ENCODE measurements at places on chromosomes 6 and 20. TPM values are rescaled to one million over a fixed set of nuclear protein-coding genes. Genes with fewer than 3 reads are reported as not detected.

The ISM1 gene
- total RNA-seq = 3.0 TPM

The PGC gene
- not detected for total RNA-seq

The EBF4 gene
- total RNA-seq = 3.3 TPM

The TTPAL gene
- 20.7 TPM for total RNA-seq

The EYA4 gene
- not detected for total RNA-seq

The TRIM15 gene
- total RNA-seq = 0.25 TPM

The HUS1B gene
- 1.4 TPM for total RNA-seq

The MAVS gene
- 40.5 TPM for total RNA-seq

The HTR1B gene
- total RNA-seq = not detected

The FERMT1 gene
- total RNA-seq = 0.75 TPM

The OOEP gene
- total RNA-seq = 0.84 TPM

The PNPLA1 gene
- total RNA-seq = not detected

The IL20RA gene
- not detected for total RNA-seq

The TMC2 gene
- not detected for total RNA-seq

The GMDS gene
- 24.2 TPM for total RNA-seq

The ARFGEF3 gene
- 0.11 TPM for total RNA-seq

The CD40 gene
- 0.43 TPM for total RNA-seq

The C2 gene
- 1.5 TPM for total RNA-seq

The RGS17 gene
- not detected for total RNA-seq

The AVP gene
- total RNA-seq = not detected

The ZDHHC14 gene
- 6.8 TPM for total RNA-seq

The HLA-DOB gene
- 6.9 TPM for total RNA-seq

The CLIC1 gene
- 596 TPM for total RNA-seq

The BPI gene
- not detected for total RNA-seq

The KCNQ2 gene
- total RNA-seq = 0.05 TPM

The LAMA2 gene
- 1.4 TPM for total RNA-seq

The POM121L2 gene
- not detected for total RNA-seq

The KHDC1L gene
- not detected for total RNA-seq

The MYCT1 gene
- not detected for total RNA-seq

The SOBP gene
- 0.14 TPM for total RNA-seq

The TUBB1 gene
- not detected for total RNA-seq

The STX11 gene
- total RNA-seq = 14.5 TPM

The TRDN gene
- total RNA-seq = not detected

The RUNX2 gene
- 39.3 TPM for total RNA-seq

All from T-helper 2 cell treated with Interferon-gamma antibody and Interleukin-4, amounts not matched to agents 100 ng/mL and 5 ng/mL, for 36 hours (primary cell).